ENCODE measurements at places on chromosomes 5 and 9.

DNA sequence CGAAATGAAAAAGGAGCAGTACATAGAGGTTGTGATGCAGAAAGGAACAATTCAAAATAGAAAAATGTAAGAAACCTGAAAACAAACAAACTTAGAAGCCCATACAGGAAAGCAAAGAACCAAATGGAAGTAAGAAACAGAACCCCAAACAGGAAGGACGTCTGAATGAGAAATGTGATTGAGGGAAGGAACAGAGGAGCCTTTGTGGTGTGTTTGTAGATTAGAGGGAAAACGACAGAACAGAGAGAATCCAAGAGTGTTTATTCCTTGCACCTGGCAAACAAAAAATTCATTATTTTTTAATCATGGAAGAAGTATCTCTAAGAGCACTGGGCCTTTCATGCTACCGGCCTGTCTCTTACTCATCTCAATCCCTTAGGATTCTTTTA is 67.8 kb upstream of the ZSWIM6 start:
- DNase-seq = no peak

GRCh38 chr5:88542786-88543185 is 274.1 kb upstream of the TMEM161B start:
- DNase-seq = no peak

GRCh38 chr5:165712011-165712410 is 2206.6 kb downstream of the MAT2B start:
- DNase-seq = no peak

- no peak for DNase-seq
Measured at GRCh38 chr9:20227166-20227874, 395.0 kb downstream of the MLLT3 start.

DNA sequence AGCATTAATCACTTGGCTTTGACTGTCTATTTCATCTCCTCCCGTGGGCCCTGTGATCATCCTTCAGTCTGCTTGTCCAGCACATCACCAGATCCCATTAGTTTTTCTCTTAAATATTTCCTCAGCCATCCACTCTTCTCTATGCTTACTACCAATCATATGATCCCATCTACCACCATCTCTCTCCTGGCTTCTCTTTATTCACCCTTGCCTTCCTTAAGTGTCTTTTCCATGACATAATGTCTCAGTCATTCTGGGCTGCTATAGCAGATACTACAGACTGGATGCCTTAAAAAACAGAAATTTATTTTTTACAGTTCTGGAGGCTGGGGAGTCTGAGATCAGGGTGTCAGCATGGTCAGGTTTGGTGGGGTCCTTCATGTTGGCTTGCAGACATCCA is 208.4 kb upstream of the PPP1R2B start:
- no peak for DNase-seq

DNA sequence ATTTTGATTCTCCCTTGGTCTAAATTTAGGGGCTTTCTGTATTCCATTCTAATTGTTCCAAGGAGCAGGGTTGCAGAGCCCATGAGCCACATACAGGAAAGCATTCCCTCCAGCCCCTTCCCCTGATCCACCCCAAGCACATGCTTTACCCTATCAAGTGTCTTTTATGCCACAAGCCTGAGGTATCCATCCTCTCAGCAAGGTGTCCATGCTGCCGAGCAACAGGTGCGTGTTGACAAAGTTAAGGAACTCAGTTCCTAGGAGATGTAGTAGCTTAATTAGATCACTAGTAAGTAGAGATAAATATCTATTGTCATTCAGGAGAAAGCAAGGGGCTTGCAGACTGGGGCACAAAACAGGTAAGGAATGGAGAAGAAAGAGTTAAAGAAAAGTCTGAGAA is 57.8 kb downstream of the FEM1C start:
- DNase-seq = no peak

- DNase-seq = no peak
Measured at GRCh38 chr5:67164856-67165525, 31.6 kb downstream of the CD180 start.

- no peak for DNase-seq
Measured at GRCh38 chr5:39505363-39505762, 80.6 kb upstream of the DAB2 start.

DNA sequence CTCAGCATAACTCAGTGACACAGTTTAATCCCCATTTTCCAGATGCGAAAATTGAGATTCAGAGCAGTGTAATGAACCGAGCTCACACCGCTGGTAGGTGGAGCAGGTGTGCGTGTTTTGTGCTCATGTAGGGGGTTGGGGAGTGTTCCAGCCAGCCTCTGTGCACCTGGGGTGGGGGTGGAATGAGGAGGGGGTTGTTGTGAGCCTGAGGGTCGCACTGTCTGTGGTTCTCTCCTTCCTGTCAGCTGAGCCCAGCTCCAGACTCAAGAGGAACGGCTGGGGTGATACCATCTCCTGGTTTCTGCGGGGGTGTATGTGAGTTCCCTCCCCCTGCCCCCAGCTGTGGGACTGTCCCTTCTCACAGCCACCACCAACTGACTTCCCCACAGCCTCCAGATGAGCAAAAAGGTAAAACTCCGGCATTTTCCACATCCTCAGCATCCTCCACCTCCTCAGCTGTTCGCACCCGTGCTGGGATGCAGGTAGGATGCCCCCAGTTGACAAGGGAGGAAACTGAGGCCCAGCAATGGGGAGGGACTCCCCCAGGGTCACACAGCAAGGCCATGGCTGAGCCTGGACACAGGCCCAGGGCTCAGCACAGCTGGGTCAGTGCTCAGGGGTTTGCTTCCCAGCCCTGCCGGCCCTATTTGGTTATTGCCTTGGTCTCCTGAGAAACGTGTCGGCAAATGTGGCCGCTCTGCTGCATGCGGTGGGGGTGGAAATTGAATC is 2.1 kb downstream of the SH2D3C start:
- DNase-seq = peak; percentile 87

- no peak for DNase-seq
Measured at GRCh38 chr5:77945874-77946273, 169.7 kb upstream of the TBCA start.

GRCh38 chr5:158324236-158324635 is 465.3 kb upstream of the CLINT1 start:
- DNase-seq = no peak

DNA sequence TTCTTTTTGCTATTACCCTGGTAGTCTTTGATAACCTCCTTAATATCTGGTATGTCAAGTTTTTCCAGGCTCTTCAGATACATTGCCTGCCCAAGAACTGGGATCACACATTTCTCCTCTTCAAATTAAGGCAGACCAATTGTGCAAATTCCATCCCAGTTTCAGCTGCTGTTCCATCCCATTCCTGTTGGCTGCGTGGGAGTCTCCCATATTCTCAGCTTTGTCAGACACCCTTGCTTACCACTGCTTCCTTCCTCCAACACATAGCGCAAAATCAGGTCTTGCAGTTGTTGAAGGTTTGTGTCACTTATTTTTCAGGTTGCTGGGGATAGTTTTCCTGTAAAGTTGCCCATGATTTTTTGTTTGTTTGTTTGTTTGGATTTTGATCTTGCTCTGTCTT is 15.2 kb downstream of the HCN1 start:
- no peak for DNase-seq

GRCh38 chr5:105554568-105555169 is 1992.1 kb upstream of the NUDT12 start:
- no peak for DNase-seq

DNA sequence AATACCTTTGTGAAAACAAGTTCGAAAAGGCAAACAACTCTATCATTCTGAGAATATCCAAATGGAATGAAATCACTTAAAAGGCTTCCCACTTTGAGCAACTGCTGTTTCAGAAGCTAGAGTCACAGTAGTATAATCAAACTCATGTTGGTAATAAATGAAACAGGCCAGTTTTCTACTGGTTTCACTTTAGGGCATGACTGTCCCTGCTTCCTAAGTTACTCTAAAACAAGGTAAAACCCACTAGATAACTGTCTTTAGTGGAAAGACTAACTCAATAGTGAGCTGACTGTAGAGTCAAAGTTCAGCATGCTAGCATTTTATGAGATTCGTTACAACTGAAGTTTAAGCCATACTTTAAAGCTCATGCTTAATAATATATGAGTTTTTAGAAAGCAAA is 6.0 kb downstream of the CDC26 start:
- DNase-seq = no peak

DNA sequence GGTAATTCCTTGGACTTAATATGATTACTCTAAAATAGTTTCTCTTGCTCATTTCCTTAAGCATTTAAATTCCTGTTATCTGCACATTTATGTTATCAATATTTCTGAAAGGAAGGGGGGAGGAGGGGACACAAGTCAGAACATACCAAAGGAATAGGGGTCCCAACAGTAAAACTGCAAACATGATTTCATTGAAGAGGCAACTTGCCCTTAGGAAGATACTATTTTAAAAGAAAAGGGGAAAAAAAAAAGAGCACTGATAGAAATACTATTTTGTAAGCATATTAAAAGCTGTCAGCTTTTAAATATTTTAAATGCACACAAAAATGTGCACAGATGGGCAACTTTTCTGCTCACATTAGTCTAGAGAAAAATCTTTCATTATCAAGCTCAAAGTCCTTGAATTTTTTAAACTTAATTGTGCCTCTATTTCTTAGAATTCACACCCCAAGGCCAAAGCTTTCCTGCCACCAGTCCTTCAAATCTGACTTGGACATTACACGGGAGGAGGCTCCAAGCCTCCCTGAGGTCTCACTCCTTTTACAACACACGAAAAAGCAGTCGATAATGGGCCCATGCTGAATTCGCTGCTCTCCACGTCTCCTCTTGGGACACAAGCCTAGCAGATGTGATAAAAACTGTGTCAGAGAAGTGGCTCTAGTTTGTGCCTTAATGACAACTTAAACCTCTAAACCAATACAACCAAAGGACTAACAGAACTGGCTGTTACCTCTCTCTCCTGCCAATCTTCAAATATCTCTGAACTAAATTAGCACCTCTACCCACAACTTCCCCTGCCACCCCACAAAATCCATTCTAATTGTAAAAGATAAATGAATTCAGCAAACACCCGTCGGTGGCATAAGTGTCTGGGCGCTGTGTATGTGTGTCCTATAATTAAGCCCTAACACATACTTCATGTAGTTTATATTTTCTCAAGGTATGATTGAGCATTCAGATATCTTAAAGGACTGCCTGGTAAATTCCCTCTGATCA is 154.3 kb downstream of the DENND1A start:
- no peak for DNase-seq

DNA sequence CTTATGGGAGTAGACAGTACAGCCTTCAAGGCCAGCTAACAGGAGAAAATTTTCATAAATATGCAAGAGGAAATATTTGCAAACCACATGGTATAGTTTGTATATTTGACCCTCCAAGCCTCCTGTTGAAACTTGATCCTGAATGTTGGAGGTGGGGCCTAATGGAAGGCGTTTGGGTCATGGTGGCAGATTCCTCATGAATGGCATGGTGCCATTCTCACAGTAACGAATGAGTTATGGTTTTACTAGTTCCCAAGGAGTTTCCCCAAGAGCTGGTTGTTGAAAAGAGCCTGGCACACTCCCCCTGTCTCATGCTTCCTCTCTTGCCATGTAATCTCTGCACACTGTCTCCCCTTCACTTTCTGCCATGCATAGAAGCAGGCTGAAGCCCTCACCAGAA is 3.3 kb upstream of the PAIP1 start:
- DNase-seq = no peak

GRCh38 chr9:4174546-4175175 is 125.2 kb downstream of the GLIS3 start:
- DNase-seq = no peak

- DNase-seq = peak; percentile 81
Measured at GRCh38 chr5:179530069-179530998, 20.0 kb upstream of the RUFY1 start.

- no peak for DNase-seq
Measured at GRCh38 chr9:138049779-138050471, 172.3 kb downstream of the CACNA1B start.

- no peak for DNase-seq
Measured at GRCh38 chr9:112570671-112571167, 84.1 kb downstream of the KIAA1958 start.

DNA sequence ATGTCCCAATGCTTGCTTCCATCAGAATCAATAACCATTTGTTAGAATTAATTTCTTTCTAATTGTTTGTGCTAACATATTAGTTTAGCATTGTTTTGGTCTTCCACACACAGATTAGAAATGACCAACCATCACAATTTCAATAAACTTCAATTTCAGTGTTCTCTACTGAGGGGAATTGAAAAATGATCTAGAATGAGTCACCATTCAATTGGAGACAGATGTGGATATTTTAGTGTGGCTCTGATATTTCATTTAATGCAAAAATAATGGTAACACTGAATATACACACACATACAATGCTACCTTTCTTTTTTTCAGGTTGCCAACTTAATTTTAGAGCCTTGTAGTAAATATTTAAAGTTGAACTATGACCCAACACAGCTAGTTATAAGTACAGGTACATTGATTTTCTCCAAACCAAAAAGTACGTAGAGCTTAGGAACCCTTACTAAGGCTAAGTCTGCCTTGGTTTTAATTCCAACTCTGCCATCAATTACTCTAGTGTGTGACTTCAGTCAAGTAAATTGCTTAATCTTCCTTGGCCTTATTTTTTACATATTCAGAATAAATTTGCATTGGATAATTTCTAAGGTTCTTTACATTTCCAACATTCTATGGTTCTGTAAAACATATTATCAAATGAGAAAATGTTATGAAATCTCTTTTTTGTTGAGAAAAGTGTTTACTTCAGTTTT is 143.9 kb downstream of the DMRTA1 start:
- no peak for DNase-seq

GRCh38 chr9:26725573-26725972 is 167.0 kb downstream of the CAAP1 start:
- no peak for DNase-seq

Measured in CD4-positive, alpha-beta T cell treated with Interleukin-17A for 4 hours (primary cell).